ENCODE measurements at places on chromosomes 6 and 20.

DNA sequence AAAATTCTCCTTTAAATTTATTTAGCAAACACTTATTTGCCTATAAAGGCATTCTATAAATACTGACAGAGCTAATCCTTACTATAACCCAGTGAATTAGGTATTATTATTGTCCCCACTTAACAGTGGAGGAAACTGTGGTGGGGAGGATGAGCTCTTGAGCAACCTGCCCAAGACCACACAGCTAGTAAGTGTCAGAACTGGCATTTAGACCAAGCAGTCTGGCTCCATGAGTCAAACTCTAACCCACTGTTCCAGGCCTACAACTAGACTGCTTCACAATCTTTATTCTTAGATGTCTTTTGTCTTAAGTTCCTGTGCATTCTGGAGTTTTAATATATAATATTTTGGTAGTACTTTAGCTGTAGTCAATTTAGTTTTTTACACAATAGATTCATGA is 530.8 kb downstream of the BCKDHB start:
- no peak for DNase-seq

DNA sequence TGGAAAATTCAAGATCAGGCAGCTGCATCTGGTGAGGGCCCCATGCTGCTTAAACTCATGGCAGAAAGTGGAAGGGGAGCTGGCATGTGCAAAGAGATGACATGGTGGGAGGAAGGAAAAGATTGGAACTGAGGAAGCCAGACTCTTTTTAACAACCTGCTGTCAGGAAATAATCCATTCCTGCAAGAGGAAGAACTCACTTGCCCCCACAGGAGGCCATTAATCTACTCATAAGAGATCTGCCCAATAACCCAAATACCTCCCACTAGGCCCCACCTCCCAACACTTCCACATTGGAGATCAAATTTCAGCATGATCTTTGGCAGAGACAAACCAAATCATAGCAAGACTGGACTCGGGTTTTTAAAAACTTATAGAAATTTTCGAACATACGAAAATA is 200.5 kb upstream of the KCNQ5 start:
- no peak for DNase-seq

DNA sequence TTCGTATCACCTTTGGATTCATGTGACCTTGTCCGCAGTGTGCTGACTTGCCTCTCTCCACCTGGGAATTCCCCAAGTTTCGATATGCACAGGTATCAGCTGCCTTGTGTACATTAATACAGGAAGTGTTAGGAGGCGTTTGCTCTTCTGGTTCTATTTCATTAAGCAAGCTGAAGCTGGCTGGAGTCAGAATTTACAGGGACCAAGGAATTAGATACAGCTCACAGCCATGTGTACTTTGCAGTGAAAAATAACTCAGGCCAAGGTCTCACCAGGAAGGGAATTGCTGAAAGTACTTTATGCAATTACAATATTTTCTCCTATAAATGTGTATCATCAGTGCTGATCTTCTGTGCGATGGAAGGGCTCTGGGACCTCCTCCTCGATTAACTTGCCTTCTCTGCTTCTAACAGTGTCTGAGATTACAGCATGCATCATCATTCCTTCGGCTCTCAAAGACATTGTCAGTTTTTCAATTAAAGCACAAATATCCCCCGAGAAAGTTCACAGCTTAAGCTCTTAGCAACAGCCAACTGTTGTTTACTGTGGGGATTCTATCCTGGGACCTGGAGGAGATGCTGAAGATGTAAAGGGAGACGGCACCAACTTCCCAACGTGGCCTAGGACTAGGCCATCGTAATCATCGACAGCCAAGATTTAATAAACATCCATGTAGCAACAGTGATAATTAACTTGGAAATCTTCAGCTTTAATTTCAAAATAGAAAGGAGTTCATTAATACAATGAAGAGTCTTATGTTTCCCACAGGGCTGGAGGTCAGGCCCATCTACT is 13.8 kb upstream of the TIAM2 start:
- DNase-seq: no peak

DNA sequence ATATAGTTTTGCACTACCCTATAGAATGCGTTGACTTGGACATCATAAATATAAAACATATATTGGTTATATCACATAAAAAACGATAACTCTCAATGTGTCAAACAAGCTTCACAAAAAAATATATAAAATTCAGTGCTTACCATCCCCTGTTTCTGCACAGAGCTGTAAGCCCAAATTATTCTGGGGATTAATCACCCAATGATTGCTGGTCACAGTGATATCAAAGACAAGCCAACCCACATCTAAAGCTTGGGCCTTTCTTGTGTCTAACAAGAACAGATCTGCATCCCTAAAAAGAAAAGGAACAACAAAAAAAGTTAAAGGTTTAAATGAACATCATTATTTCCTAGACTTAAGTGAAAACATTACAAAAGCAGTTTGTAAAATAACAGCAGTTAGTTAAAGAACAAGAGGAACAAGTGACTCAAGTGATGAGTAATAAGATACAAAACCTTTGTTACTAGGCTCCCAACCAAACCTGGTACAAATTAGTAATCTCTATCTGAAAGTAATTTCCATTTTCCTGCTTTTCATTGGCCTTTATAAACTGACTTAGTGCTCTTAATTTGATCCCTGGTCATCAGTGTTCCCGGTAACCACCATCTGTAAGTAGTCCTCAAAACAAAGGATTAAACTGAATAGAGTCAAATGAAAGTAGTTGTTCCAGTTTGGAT is 81.1 kb downstream of the BMP5 start:
- no peak for DNase-seq

GRCh38 chr6:129491436-129491835 is 218.5 kb downstream of the ARHGAP18 start:
- DNase-seq: no peak

- DNase-seq: peak; percentile 49
These were observed 3.3 kb downstream of the ID1 start for GRCh38 chr20:31608251-31608945.

DNA sequence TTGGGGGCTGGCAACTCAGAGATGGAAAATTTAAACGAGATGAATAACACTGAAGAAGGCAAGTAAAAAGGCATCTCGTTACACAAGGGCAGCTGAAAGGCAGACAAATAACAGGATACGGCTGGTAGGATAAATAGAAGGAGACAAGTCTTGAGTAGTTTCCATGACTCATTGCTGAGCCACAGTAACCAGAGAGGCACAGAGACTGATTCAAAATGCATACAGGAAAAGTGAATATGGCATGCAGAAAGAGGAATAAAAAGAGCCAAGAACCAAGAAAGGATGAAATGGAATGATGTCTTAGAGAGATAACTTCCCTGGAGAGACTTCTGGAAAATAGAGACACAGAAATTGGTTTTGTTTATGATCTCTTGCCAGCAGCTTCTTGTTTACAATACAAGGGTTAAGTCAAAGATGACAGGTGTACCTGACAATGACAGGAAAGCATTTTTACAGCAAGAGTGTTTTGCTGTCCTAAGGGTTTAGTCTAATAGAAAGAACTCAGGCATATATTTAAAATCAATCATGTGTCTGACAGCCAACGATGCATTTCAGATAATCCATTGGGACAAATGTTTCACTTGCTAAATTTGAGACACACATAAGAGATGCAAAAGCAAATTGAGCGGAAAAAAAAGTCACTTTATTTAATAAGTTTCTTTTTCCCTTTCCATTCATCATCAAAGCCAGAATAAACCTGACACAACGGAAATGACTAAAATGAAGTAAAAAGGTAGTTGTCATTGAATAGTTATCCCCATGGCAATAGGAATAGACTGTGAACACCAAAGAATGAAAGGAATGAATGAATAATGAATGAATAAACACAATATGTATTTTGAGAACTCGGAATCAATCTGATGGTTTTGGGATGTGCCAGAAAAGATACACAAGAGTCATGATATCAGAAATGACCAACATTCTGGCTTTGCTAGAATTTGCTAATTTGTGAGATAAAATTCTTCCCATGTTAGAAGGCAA is 68.0 kb upstream of the KCNQ5 start:
- DNase-seq: no peak

DNA sequence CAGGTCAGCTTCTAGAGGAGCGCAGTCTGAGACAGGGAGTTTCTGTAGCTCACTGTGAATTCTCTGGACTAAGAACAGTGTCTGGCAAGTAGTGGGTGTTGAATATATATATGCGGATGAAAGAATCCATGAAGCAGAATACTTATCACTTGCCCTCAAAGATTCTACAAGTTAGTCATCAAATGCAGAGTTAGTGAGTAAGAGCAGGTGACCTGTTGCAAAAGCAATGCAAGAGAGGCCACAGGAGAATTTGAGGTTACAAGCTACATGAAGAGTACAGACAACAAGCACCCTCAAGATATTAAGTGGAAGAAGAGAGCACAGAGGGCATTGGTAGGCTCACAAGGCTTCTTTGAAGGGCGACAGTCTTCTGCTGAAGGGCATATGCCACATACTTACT is 103.4 kb upstream of the BTBD3 start:
- no peak for DNase-seq

GRCh38 chr6:78538002-78538401 is 329.3 kb upstream of the IRAK1BP1 start:
- no peak for DNase-seq

DNA sequence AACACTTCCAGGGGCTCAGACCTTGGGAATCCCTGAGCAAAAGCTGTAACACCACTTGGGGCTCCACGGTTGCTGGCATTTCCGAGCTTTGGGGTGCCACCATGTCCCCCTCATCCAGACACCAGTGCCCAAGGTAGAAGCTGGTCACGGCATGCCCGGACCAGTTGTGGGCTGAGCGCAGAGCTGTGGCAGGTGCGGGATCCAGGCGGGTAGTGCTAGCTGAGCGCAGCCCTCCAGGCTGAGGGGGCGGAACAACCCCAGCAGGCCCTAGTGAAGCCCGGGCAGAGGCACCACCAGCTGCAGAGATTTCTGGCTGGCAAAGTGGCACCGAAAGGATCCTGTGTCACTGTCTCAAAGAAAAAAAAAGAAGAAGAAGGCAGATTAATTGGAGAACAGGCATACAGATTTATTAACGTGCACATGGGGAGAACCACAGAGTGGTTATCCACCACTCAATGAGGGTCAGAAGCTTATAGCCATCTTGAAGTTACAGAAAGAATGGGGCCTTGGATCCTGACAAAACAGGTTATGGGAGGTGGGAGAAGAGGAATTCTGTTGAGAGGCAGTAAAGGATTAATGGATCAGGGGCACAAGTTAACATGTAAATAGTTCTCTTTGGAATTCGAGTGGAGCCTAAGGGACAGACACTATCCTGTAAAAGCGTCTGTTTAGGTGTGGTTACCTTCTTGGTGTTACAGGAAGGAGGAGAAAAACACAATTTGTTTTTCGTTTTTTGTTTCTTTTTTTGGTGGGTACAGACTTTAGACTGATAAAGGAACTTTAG is 107.5 kb downstream of the CD24 start:
- no peak for DNase-seq

GRCh38 chr6:167764215-167764614 is 62.5 kb upstream of the AFDN start:
- no peak for DNase-seq

- no peak for DNase-seq
These were observed 14.9 kb upstream of the MRS2 start for GRCh38 chr6:24387818-24388217.

DNA sequence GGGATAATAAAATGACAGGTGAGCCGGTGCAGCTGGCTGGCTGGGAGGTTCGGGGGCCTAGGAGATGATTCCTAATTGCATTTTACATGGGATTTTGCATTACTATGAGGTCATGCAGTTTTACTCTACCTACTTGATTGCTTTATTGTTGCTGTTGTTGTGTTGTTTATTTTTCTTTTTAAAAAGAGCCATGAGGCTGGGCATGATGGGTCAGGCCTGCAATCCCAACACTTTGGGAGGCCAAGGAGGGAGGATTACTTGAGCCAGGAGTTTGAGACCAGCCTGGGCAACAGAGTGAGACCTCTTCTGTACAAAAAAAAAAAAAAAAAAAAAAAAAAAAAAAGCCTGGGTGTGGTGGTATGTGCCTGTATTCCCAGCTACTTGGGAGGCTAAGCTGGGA is 104.8 kb downstream of the GJA1 start:
- DNase-seq: no peak

DNA sequence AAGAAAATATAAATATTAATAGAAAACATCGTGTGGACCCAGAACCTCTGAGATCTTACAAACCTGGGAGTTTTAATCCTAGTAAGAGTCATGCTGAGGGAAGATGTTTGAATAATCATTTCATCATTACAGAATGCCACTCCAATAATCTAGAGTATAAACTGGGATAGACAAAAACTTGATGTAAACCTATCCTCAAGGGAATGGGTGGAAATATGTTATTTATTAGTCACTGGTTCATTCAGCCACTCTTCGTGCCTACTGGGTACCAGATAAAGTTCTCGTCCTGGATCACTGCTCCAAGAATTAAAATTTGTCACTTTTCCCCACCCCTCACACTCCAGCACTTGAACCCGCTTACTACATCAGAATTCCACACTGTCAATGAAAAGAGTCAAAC is 7.7 kb downstream of the HLA-B start:
- no peak for DNase-seq

DNA sequence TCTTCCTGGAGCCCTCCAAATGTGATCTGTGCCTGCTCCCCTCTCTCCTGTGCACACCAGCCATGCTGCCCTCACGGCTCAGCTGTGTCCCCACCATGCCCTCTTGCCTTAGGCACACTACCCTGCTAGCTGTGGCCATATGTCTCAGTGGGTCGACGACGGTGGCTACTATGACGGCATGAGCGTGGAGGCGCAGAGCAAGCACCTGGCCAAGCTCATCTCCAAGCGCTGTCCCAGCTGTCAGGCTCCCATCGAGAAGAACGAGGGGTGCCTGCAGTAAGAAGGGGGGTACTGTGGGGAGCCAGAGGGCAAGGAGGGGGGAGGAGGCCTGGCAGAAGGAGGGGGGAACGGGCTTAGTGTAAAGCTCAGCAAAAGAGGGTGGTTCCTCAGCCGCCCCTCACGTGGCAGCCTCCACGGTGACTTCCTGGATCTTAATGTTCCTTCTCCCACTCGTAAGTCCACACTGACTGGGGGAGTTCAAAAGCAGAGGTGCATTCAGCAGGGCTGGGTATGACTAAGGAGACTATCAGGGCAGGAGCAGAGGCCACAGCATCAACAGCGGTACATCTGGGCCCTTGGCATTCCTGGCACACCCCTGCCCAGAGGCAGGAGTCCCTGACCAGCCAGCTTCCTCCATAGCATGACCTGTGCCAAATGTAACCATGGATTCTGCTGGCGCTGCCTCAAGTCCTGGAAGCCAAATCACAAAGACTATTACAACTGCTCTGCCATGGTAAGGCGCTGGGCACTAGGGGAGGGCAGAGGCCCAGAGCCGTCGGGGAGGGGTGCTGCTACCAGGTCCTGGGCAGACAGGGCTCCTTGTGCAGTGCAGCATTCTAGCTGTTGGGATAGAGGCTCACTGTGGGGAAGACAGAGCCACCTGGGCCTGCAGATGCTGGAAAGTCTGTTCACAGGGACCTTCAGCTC is 8.0 kb downstream of the DNPH1 start:
- DNase-seq: peak; percentile 49

All from C1 segment of cervical spinal cord (tissue), 14 donors.